KBM-7 (cell line): ENCODE measurements at places on chromosomes 3 and 15.

DNA sequence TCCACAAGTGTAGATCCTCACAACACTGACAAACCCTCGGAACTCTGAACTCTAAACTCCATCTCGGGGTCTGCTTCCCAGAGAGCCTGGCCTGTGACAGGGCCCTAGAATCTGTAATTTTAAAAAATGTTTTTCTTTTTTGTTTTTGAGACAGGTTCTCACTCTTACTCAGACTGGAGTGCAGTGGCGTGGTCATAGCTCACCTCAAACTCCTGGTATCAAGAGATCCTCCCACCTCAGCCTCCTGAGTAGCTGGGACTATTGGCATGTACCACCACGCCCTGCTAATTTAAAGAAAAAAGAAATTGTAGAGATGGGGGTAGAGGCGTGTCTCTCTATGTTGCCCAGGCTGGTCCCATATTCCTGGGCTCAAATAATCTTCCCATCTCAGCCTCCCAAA, 26.2 kb downstream of the CRABP1 start:
- no peak for DNase-seq

DNA sequence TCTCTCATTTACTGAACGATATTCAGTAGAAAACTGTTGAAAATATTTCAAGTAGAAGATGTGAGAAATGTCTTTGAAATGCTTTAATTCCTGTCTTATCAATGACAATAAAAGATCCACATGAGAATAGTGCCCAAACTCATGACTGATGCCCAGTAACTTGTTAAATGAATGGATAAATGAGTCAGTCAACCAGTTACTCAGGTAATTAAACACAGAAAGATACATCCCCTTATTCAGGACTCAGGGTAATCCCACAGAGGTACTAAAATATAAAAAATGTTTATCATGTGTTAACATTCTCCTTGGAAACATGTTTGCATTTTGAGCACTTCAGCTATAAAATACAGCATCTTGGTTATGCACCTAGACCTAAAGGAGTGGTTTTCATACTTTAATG, 169.5 kb downstream of the MBNL1 start:
- no peak for DNase-seq

- no peak for DNase-seq
Measured at GRCh38 chr3:172221547-172221946, 182.2 kb downstream of the FNDC3B start.

- DNase-seq = no peak
Measured at GRCh38 chr3:126087552-126088175, 3.7 kb upstream of the SLC41A3 start.
